NCI-H2081 treated with DMSO at 0.1 percent for 48 hours (cell line): ENCODE measurements at places on chromosomes 2 and 18.

- DNase-seq = no peak
These were observed 146.6 kb upstream of the OTOS start for GRCh38 chr2:240287011-240287410.

GRCh38 chr2:190744041-190744440 lies 95.2 kb downstream of the NAB1 start:
- DNase-seq = no peak

GRCh38 chr18:68714366-68714711 lies 569 bp downstream of the TMX3 start:
- no peak for DNase-seq

- no peak for DNase-seq
These were observed 20.9 kb upstream of the STEAP3 start for GRCh38 chr2:119202610-119203310.

DNA sequence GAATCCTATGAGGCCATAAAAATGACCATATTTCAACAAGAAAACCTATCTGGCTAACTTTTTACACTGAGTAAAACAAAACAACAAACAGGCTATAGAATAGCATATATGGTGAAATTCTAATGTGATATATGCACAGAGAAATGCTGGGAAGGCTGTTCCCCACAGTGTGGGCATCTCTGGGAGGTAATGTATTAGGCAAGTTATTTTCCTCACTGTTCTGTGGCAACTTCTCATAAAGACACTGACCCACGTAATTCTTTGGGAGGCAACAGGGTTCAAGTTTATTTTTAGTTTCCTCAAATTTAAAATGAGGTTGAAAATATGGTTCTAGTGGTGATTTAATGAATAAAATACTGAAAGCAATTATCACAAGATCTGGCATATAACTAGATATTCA lies 46.7 kb downstream of the RNU4ATAC start:
- DNase-seq = no peak

GRCh38 chr2:144183727-144184126 lies 336.2 kb downstream of the ZEB2 start:
- DNase-seq = no peak

- DNase-seq = no peak
These were observed 98.3 kb upstream of the ACVR1C start for GRCh38 chr2:157726946-157727345.

DNA sequence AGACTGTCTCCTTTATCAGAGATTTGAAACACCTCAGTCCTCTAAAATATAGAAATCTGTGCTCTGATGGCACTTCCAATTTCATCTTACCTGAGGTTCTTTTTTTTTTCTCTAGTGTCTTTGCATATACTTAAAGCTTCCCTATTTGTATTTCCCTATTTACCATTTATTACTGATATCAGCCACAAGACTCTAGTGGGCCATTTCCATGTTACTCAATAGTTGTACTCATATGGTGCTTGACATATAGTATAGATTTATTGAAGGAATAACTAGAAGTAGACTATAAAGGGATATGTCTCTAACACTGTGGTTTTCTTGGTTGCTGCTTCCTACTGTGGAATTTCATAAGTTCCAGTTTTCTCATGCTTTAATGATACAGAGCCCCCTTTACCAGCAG lies 3.0 kb downstream of the RBM45 start:
- DNase-seq = no peak

GRCh38 chr2:12300019-12300602 lies 416.6 kb upstream of the TRIB2 start:
- DNase-seq = no peak

DNA sequence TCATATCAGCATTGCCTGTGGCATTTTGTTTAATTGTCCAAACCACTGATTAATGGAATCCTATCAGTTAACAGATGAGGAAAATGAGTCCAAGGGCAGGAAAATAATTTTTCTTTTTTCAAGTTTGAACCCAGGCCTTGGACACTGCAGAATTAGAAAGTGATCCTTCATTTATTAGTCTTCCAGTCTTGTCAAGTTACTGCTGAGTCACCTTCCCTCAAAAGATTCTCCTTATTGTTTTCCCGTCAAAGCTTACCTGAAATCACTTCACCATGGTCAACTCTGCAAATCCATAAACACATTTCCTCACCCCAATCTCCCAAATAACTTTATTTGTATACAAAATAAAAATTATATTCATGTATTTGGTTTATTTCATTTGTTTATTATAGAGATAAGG lies 57.9 kb downstream of the WDR75 start:
- no peak for DNase-seq

GRCh38 chr18:24995755-24996154 lies 356.2 kb downstream of the ZNF521 start:
- DNase-seq = no peak

DNA sequence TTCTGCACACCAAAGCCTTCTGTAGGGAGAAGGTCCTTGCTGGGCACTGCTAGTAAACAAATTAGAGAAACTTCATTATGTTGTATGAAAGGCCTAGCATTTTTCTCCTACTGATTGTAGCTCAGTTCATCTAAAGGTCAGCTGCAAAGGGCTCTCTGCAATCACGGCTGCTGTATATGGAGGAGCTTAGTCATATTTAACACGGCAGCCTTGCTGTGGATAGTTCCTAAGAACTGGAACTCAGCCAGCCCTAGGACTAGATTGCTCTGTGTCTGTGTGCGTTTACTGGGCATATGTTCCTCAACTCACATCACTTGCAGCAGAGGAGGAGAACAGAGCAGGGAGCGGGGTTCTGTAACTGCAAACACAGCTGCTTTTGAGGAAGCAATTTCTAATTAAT lies 1103.9 kb upstream of the KLHL29 start:
- no peak for DNase-seq

DNA sequence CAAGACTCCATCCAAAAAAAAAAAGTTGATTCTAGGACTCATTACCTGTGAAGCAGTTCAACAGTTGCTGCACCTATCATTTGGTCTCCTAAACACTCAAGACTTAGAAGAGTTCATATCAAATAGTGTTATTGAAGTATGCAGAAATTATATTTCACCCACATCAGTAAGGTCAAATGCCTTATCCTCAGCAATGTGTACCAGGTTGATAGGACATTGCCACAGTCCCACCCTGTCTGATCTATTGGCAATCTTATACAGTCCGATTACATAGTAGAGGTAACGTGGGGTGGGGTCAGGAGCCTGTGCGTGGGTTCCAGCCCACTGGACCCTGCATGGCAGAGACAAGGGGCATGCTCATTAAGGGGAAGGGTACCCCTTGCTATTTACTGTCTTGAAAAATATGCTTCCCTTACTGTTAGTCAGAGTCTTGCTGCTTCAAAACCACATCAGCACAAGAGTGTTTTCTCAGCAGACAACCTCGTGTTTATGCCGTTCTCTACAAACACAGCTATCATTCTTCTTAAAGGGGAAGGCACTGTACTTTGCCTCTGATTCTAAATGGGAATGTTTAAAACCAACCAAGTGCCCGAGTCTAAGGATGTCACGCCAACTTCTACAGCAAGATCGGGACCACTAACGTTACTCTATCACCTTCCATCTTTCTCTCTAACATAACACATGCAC lies 115.2 kb downstream of the MTCL1 start:
- DNase-seq = no peak

DNA sequence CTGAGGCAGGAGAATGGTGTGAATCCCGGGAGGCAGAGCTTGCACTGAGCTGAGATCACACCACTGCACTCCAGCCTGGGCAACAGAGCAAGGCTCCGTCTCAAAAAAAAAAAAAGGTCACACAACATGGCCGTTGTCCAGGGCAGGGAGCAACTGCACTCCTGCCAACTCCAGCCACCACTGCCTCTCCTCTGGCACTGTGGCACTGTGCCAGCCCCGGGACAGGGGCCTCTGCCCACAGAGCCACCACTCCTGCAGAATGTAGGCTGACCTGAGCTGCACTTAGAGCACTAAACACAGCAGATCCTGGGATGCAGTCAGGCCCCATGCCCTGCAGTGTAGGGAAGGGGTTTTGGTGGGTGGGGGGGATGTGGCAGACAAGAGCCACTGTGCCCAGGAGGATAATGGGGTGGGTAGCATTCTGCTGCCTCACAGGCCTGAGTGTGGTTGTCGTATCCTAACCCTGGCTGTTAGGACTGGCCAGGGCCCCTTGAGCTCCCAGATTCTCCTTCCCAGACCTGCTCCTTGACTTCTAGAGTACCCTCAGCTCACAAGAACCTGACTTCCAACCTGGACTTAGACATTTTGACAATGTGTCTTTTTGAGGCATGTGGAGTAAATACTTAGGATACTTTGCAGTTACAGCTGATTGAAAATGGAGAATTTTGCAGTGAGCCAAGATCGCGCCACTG lies 69.4 kb upstream of the SH3RF3 start:
- no peak for DNase-seq

DNA sequence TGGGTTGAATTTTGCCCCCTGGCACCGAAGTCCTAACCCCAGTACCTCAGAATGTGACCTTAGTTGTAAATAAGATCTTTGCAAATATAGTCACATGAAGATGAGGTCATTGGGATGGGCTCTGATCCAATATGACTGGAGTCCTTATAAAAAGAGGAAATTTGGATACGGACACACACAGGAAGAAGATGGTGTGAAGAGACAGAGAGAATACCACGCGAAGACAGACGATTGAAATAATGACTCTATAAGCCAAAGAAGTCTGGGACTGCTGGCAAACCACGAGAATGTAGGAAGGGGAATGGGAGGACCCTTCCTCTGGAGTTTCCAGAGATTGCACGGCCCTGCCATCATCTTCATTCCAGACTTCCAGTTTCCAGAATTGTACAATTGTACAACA lies 98.6 kb downstream of the CPO start:
- DNase-seq = no peak

DNA sequence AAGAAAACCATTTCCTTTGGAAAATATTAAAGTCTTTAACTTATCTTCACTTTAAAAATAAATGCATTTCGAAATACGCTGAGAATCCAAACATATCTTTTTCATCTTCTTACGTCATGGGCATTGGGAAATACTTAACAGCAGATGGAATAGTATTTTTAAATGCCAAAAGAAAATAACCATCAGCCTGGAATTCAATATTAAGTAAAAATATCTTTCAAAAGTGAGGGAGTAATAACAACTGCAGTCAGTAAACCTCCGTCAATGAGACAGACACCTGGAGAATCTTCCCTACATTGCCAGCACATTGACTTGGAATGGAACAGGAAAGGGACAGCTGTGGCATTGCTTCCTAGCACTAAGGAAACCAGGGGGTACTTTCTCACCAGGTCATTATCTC lies 290.4 kb upstream of the TNP1 start:
- DNase-seq = no peak

- no peak for DNase-seq
These were observed 78.1 kb upstream of the LAPTM4A start for GRCh38 chr2:20129331-20130159.

DNA sequence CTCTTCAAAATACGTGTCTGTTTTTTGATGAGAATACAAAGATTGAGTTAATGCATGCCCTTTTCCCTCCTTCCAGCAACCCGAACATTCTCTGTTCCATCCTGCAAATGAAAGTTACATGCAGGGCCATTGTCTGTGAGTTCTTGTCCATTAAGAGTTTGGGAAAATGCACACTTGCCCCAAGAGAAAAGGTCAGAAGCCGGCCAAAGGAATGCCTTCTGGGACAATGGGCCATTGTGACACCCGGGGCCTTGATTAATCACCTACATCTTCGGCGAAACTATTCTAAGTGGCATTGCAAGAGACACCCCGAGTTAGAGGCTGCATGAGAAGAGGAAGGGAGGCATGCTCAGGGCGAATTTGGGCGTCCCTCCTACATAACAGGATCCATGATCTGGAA lies 73.7 kb upstream of the COPS8 start:
- no peak for DNase-seq

- no peak for DNase-seq
These were observed 95.4 kb downstream of the GLI2 start for GRCh38 chr2:120831086-120831485.

- DNase-seq = no peak
These were observed 58.3 kb downstream of the LDLRAD4 start for GRCh38 chr18:13276530-13277520.

- DNase-seq = peak; percentile 10
These were observed 533.4 kb downstream of the ERBB4 start for GRCh38 chr2:212005085-212005671.

DNA sequence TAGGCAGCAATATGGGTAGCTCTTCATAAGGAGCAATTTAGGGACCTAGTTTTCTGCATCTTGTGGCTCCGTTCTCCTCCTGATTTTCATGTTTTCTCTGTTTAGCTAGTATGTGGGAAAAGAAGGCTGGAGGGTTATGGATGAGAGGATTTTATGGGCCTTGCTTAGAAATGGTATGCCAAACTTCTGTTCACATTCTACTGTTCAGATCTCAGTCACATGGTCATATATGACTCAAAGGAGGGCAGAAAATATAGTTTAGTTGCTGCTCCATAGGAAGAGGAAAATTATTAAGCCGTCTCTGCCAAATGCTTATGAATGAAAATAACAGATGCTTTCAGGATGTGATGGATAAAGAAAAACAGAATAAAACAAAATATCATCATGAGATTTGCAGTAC lies 361.8 kb upstream of the CWC22 start:
- DNase-seq = no peak

DNA sequence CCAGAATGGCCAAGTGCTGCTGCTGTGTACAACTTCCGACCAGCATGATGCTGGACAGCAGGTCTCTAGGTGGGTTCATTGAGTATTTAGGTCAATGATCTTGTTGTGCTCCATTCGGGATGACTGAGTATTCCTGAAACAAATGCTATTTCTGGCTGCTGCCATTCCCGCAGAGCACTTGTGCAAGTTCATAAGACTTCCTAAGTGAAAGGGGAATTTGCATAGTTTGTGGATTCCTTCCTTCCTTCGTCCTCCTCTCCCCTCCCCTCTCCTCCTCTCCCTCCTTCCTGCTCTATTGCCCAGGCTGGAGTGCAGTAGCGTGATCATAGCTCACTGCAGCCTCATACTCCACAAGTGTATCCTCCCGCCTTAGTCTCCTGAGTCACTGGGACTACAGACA lies 40.4 kb downstream of the LDLRAD4 start:
- no peak for DNase-seq

DNA sequence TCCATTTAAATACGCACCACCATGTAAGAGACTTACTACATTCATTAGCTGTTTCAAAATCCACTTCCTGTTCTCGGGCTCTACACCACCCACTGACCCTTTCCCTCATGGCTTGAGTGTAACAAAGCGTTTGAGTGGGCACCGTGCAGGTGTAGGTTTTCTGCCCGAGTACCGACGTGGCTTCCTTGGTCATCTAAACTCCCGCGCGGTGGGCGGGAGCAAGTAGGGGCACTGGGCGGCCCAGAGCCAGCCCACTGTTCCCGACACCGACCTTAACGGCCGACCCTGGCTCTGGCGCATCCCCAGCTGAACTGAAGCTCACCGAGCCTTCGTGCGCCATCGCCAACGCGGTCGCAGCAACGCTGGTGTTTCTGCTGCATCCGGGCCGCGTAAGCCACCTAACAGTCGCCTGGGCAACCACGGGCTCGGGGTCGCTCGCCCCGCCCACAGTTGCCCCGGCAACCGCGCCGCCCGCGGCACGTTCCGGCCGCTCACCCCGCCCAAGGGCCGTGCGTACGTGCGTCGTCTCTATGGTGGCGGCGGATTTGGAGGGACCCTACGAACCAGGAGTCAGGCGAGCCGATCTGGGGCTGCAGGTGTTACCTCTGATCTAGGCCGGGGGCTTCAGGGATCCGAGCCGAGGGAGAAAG lies at the start of the genes C2orf81 and WDR54:
C2orf81 (minus strand) TSS at position 399 of the 650 bp plus-strand sequence; CDS start at position 340, 59 bp downstream.
WDR54 (plus strand) TSS at position 510 of the 650 bp plus-strand sequence. CDS start 424 bp downstream, outside the sequence.
- peak; percentile 82 for DNase-seq
